ENCODE measurements at places on chromosomes 6 and 20.

DNA sequence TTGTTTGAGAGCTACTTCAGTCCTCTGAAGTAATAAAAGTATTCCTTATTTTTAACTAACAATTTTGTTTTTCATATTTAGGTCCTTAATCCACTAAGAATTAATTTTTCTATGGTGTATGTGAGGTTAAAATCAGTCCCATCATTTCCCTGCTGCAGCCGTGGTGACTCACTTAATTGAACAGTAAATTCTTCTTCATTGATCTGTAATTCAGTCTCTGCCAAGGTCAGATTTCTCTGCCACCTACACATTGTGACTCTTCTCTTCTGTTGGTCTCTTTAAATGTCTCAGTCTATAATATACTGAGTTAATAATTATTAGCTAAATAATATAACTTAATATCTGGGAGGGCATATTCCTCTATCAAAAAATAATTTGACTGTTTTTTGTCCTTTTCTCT, 262.3 kb downstream of the UTRN start:
- DNase-seq: no peak

GRCh38 chr6:75460681-75461080, 32.9 kb downstream of the FILIP1 start:
- DNase-seq: no peak

- no peak for DNase-seq
Measured at GRCh38 chr20:8549192-8549591, 417.1 kb downstream of the PLCB1 start.

- no peak for DNase-seq
Measured at GRCh38 chr6:25749837-25750236, 4.7 kb upstream of the SLC17A4 start.

DNA sequence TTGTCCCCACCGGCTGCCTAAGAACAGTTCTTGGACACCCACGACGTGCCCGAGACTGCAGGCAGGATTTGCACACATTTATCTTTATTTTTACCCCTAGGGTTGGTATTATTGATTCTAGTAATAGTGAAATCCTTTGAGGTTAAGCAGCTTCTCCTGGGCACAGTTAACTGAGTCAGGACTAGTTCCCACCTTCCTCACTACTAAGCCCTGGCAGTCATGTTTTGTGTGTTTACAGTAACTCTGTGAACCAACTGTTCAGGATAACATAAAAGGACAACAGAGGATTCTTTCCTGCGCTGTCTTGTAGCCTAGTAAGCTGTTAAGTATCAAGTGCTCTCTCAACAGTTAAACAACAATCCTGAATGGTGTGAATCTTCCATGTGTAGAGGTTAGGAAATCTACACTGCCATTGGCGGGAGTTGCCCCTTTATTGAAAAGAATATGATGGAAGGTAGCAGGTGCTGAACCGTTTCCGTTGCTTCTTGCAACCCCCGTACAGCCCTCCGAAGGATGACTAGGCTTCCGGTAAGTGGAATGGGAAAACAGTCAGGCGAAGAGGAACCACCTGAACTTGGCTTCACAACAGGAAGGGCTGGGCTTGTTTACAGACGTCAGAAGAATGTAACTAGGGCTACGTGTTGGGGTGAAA, 979 bp upstream of the SOD2 start:
- no peak for DNase-seq

- DNase-seq: peak; percentile 84
Measured at GRCh38 chr6:140572129-140572528, 1197.7 kb upstream of the CITED2 start.

DNA sequence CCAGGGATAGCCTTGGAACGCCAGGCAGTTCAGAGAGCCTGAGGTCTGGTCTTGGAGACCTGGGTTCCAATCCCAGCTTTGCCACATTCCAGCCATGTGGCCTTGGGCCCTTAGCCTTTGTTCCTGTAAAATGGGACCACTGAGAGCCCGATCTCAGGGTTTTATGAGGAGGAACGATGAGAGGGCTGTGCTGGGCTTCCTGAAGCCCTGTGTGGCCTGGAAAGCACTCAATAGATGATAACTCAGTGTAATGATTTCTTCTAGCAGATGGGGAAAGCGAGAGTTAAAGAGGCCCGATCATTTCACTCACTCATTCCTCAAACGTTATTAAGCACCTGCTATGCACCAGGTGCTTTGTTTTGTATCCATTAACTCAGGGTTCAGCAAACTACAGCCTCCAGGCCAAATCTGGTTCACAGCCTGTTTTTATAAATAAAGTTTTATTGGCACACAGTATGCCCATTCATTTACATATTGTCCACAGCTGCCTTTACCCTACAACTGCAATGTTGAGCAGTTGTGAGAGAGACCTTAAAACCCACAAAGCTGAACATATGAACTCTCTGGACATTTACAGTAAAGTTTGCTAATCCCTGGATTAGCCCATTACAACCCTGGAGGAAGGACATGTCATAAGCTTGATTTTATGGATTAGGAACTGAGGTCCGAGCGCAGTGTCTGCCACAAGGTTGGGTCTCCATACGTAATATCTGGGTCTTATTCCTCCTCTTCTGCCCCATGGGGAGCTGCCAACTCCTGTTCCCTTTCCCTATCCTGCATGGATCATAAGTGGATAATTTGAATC, 90.4 kb downstream of the CEBPB start:
- DNase-seq: no peak

- peak; percentile 20 for DNase-seq
Measured at GRCh38 chr6:66662196-66662595, 955.2 kb upstream of the EYS start.

GRCh38 chr6:88867841-88868731, 95.3 kb downstream of the RNGTT start:
- peak; percentile 65 for DNase-seq

GRCh38 chr20:46433051-46433450, 26.6 kb upstream of the ELMO2 start:
- DNase-seq: no peak

GRCh38 chr6:85047818-85048217, 283.4 kb upstream of the TBX18 start:
- no peak for DNase-seq

- DNase-seq: no peak
Measured at GRCh38 chr6:44631968-44632367, 244.5 kb downstream of the CDC5L start.

DNA sequence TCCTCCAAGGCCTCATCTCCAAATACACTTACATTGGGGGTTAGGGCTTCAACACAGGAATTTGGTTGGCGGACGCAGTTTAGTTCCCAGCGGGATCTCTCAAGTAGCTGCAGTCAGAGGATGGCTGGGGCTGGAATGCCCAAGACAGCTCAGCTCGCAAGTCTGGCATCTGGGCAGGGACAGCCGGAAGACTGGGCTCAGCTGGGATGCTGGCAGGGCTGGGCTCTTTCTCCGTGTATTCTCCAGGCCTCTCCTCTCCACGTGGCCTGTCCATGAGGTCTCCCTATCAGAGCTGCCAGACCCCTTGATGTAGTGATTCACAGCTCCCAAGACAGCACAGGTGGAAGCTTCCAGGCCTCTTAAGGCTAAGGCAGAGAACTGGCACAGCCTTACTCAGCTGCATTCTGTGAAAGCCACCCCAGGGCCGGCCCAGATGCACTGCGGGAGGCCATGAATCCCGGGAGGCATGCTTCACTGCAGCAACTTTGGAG, 5.0 kb downstream of the FGD2 start:
- DNase-seq: no peak

DNA sequence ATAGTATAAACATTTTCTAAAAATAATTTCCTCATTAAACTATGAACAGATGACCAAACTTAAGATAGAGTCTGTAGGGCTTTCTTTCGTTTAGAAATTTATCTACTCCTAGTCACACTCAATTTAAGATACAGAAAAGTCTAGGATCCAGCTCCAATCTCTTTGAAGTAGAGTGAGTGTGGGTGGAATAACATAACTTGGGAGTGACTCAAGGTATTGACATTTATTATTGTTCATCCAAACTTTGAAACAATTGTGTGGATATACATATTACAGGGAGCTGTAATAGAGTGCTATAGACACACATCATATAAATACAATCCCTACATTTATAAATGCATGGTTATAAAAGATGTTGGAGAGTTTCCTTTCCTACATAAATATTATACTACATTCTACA, 715.2 kb upstream of the MANEA start:
- no peak for DNase-seq

GRCh38 chr20:48187851-48188250, 402.6 kb upstream of the SULF2 start:
- DNase-seq: no peak

- no peak for DNase-seq
Measured at GRCh38 chr6:37500294-37500608, 558 bp upstream of the CCDC167 start.

GRCh38 chr6:145329257-145329656, 406.1 kb downstream of the EPM2A start:
- no peak for DNase-seq

DNA sequence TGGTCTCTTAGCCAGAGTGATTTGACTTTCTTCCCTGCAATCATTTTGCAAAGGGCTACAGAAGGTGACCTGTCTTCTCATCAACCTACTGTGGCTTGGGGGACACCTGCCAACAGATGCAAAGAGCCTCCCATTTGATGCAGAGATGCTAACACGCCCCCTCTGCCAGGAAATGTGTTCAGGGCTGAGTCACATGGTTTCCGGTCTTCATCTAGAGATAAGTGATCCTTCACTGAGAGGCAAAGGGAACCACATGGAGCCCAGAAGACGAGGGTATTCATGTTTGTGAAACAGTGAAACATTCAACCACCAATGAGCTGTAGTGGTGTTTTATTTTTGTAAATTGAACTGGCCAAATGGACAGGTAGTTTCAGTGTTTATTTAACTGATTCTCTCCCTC, 109.0 kb upstream of the RIN2 start:
- no peak for DNase-seq

- no peak for DNase-seq
Measured at GRCh38 chr6:42769051-42769450, 12.8 kb upstream of the BICRAL start.

- DNase-seq: no peak
Measured at GRCh38 chr6:170074907-170075306, 216.0 kb downstream of the DLL1 start.

DNA sequence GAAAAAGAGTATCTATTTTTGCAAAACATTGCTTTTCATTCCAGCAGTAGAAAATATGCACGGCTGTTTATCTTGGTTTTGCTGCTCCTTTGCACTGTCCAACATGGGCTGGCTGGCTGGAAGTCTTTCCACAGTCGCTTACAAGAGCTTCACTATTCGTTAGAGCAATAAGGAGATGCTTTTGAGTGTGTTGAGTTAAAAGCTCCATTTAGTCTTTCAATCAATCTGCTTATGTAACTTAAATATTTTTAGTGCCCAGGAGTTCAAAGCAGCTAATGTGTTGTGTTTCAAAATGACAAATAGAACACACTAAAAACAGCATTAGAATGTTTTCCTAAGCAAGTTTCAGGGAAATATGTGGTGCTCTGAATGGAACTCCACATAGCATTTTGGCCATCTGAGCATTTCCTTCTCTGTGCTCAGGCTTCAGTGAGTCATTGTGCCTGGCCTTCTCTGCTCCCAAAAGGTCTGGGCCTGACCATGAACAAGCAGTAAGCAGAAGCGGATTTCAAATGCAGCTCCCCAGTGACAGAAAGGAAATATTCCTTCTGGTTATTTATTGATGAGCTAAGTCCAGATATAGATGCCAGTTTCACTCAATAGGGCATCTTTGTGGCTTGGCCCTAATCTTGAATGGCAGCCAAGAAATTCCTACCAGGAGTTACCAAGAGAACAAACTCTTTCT, 580.3 kb downstream of the TENT5A start:
- peak; percentile 8 for DNase-seq

DNA sequence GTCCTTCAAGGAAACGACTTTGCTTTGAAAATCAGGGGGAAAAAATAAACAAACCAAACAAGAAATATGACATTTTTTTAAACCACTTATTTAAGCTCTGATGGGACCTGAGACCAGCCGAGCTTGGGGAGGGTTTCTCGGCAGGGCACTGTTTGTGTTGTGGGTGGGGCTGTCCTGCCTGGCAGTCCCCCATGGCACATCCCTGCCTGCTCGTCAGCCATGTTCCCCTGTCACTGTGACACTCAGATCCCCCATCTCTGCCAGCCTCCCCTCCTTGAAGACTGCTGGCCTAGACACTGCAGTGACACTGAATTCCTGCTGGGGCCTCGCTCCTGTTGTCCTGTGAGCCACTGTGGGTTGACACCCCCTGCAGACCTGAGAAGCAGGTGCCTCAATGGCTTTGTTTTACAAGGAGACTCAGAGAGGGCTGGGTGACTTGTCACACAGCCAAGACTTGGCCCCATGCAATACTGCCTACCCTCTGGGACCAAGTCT, 95.1 kb upstream of the PTPN1 start:
- DNase-seq: no peak

GRCh38 chr6:26068036-26068435, 19.2 kb upstream of the HFE start:
- no peak for DNase-seq

GRCh38 chr6:127200114-127200513, 66.5 kb upstream of the RNF146 start:
- no peak for DNase-seq

DNA sequence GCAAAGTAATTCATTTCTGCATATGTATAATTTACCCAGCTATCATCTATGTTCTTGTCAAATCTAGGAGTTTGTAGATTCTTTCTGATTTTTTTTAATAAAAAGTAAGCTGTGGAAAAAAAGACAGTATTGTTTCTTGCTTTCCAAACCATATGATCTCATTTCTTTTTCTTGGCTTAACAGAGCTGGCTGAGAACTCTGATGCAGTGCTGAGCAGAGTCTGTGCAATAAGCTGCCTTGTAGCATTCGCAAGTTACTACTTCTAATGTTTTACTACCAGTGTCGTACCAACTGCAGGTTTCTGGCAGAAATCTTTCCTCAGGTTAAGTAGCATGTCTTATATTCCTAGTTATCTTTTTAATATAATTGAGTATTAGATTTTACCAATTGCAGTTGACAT, 15.6 kb downstream of the RRBP1 start:
- DNase-seq: no peak

GRCh38 chr6:111552241-111552744, 53.4 kb downstream of the TRAF3IP2 start:
- DNase-seq: peak; percentile 61

DNA sequence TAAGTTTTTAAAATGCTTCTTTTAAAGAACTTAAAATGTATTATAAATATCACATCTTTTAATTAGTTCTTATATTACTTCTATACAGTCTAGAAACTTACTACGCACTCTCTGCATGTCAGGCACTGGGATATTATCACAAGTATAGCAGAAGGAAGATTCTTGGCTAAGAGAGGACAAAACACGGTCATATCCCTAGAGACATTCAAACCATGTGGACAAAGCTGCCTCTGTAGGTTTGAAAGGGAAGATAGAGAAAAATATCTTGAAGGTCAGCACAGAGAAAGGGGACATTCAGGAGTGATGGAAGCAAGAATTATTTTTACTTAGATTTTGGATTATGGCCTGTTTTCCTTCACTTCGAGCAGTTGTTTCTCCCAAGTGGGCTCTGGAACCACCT, 64.1 kb downstream of the LRRC1 start:
- no peak for DNase-seq

- peak; percentile 3 for DNase-seq
Measured at GRCh38 chr20:12287575-12287974, 369.9 kb downstream of the BTBD3 start.
